RWPE2 (cell line): ENCODE measurements at places on chromosomes 1 and 21.

DNA sequence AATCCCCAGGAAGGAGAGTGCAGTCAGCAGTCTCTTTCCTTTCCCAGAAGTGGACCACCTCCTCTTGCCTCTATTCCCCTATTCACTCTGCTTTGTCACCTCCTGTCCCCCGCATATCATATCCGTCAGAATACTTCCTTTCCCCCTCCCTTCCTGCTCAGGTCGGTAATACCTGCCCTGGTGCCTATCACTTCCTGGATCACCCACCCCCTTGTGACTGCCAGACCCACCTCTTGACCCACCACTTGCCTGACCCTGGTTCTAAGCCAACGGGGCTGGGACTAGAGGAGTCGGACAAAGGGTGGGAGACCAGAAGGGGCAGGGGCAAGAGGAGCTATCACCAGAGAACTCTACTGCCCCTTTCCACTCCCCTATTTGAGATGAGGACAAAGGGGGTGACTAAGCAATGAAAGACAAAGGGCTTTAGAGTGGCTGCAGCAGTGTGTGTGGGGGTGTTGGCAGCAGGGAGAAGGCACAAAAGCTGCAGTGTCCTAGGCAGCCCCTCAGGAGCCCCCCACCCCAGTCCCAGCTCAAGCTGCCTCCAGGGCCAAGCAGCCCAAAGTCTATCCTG, 1.7 kb upstream of the ADAMTS4 start:
- DNase-seq: no peak

DNA sequence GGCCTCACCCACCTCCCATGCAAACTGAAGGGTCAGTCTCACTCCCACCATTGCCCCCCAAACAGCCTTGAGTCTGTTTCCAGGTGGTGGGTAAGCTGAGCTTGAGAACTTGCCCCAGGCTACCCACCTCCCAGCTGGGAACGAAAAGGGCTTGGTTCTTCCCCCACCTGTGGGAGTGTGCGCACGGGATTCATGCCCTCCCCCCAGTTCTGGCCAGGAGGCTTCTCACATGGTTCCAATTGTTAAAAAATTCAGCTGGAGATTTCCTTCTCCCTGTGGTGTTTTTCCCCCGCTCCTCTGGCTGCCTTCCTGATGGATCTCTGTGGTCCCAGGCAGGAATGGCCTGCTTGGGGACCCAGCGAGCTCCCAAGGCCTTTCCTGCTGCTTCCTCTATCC, 81.8 kb upstream of the C21orf91 start:
- DNase-seq: no peak

GRCh38 chr1:214581785-214582184, 21.2 kb upstream of the CENPF start:
- peak; percentile 66 for DNase-seq

GRCh38 chr1:212291505-212292134, 6.4 kb downstream of the PPP2R5A start:
- DNase-seq: no peak

- no peak for DNase-seq
Measured at GRCh38 chr1:153677718-153678518, 570 bp upstream of the NPR1 start.

- peak; percentile 85 for DNase-seq
Measured at GRCh38 chr1:22025368-22026155, 24.1 kb downstream of the CELA3A start.
